Daoy (cell line): ENCODE measurements at places on chromosomes 12 and 14. TPM values are rescaled to one million over a fixed set of nuclear protein-coding genes. Genes with fewer than 3 reads are reported as not detected.

Gene SYNDIG1L
- total RNA-seq, result not detected in 2 replicates

Gene FAM181A
- not detected in 2 replicates for total RNA-seq

Gene TSPAN19
- total RNA-seq, result 0.91 TPM in 1 of 2 replicates, not detected in the other

Gene NEUROD4
- total RNA-seq, result not detected in 2 replicates

Gene CNPY2
- total RNA-seq, result 136 and 177 TPM in 2 replicates

Gene TDRD9
- total RNA-seq, result not detected in 2 replicates

Gene APOLD1
- total RNA-seq, result 8.4 and 10.2 TPM in 2 replicates

Gene INSM2
- total RNA-seq, result 0.17 TPM in 1 of 2 replicates, not detected in the other

Gene ARMH4
- total RNA-seq, result 2.9 and 3.3 TPM in 2 replicates

Gene TBX5
- total RNA-seq, result 2.9 and 4.5 TPM in 2 replicates

Gene SRRM4
- 0.03 TPM in 1 of 2 replicates, not detected in the other for total RNA-seq

Gene NRXN3
- 0.11 and 0.68 TPM in 2 replicates for total RNA-seq

Gene CLEC6A
- not detected in 2 replicates for total RNA-seq

Gene KIF26A
- total RNA-seq, result 1.7 and 1.8 TPM in 2 replicates

Gene TAC3
- 0.46 TPM in 1 of 2 replicates, not detected in the other for total RNA-seq

Gene AMN
- total RNA-seq, result 0.40 TPM in 1 of 2 replicates, not detected in the other

Gene SSTR1
- total RNA-seq, result not detected in 2 replicates

Gene L3HYPDH
- 75.7 and 90.7 TPM in 2 replicates for total RNA-seq

Gene BICDL1
- 0.65 and 0.80 TPM in 2 replicates for total RNA-seq

Gene SIX1
- 14.9 and 15.1 TPM in 2 replicates for total RNA-seq

Gene CALM1
- total RNA-seq, result 318 and 490 TPM in 2 replicates

Gene CARMIL3
- under 0.01 TPM in 1 of 2 replicates, not detected in the other for total RNA-seq

Gene LTBP2
- 7.6 and 9.6 TPM in 2 replicates for total RNA-seq

Gene HVCN1
- 0.23 TPM in 1 of 2 replicates, not detected in the other for total RNA-seq

Gene IAPP
- total RNA-seq, result not detected in 2 replicates

Gene MUCL1
- total RNA-seq, result not detected in 2 replicates

Gene KRT83
- total RNA-seq, result not detected in 2 replicates

Gene SLC38A4
- 0.23 and 0.36 TPM in 2 replicates for total RNA-seq

Gene LTB4R2
- total RNA-seq, result 6.9 and 16.7 TPM in 2 replicates

Gene MSRB3
- 22.0 and 25.3 TPM in 2 replicates for total RNA-seq
